LNCaP clone FGC (cell line): ENCODE measurements at places on chromosomes 5 and 9.
A peak's percentile ranks its signal among the peaks of the same experiment; 100 is the strongest.

GRCh38 chr5:122401976-122402725, 90.1 kb downstream of the SNCAIP start:
- DNase-seq: no peak

- peak; percentile 40 for DNase-seq
Observed at GRCh38 chr9:90546200-90546599, 96.4 kb downstream of the DIRAS2 start.

DNA sequence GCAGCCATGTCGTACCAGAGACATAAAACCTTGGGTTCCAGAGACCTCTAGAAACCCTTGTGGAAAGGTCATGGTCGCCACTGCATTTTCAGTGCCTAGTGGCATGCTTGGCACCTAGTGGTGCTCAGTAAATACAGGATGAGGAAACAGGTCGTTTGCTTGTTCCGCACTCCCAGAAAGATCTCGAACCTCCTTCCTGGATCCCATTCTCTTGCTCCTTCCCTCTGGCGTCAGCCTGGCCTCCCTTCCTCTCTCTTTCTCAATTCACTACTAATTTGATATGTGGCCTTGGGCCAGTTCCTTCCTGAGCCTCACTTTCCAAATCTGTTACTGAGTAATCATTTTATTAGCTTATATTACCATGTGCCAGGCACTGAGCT, 4.4 kb downstream of the NDST1 start:
- no peak for DNase-seq

DNA sequence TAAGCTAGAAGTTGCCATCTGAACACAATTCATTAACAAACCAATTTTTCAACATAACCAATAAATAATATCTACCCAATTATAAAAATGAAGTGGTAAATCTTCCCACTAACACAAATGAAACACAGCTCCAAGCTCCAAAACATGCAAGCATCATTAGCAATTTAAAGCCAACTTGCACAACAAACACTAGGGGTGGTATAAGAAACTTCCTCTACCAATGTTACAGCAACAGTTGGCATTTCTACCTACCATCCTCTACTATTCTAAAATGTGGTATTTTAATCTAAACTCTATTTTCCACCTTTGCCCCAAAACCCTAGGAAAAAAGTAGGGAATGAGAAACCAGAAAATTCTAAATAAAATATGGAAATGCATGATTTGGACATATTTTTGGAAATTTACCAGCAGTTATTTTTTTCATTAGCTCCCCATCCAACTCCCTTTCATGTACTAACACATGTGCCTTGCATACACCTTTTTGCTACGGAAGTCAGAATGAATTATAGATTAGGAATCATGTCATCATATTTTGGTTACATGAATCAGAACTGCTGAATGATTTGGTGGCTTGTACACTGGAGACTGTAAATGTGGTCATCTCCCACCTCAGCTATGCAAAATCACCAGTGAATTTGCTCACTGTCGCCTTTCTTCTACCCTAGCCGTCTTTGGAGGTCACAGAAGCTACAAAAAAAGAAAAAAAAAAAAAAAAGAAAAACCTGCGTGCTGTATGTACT, 4.1 kb downstream of the NR6A1 start:
- DNase-seq: no peak

DNA sequence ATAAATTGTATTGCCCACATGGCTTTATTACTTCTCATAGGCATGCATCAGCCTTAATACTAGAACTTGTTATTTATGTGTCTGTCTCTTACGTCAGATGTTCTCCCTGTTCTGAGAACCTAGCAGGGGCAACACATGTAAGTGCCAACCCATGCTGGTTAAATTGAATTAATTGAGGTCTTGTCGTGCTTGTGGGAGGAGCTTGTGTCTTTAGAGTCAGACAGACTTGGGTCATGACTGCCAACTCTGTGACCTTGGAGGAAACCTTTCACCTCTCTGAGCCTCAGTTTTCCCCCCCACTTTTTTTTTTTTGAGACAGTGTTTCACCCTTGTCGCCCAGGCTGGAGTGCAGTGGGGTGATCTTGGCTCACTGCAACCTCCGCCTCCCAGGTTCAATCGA, 2.2 kb upstream of the MEGF9 start:
- DNase-seq: no peak

DNA sequence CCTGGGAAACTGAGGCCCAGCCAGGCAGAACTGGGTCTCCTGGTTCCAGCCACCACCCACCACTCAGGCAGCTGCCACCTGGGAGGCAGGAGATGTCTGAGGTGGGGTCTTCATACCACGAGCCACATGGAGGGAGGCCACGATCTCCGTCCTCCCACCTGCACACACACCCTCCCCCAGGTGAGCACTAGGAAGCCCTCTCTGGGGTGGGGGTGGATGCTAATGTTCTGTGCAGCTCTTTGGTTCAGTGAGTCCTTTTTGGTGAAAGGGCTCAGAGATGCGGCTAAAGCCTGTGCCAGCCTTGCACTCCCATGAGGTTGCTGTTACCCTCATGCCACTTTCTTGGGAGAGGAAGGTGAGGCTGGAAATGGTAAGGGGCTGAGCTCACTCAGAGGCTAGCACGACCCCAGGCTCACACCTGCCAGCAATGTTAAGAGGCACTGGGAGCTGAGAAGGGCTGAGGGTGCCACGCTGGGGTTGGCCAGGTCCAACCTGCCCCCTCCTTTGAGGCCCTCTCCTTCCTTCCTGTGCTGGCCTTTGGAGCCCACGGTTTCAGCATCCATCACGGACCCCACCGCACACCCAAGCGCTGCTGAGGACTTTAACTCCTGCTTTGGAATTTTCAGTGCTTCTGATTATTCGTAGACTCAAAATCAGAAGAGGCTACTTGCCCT, 26.6 kb upstream of the OBP2B start:
- DNase-seq: no peak

DNA sequence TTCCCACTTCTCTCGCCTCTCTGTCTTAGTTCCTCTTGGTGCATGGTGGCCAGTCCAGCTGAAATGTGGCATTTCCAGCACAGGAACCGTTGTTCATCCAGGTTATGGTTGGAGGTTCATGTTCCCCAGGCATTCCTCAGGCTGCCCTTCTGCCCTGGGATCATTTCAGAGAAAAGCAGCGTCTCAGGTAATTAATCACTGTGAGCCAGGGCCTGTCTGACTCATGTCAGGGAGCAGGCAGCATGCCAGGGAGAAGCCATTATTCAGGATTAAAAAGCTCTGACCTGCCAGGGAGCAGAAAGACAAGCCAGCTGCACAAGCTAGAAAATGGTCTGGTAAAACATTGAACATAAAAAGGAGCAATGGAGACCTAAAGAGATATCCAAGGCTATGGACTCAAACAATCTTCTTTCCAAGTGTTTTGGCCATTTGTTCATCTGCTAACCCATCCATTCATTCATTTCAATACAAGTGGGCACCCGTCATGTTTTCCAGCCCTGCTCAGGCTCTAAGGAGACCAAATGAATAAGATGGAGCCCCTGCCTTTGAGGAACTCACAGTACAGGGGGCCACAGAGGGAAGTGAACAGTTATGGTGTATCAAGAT, 241.4 kb downstream of the DRD1 start:
- no peak for DNase-seq

DNA sequence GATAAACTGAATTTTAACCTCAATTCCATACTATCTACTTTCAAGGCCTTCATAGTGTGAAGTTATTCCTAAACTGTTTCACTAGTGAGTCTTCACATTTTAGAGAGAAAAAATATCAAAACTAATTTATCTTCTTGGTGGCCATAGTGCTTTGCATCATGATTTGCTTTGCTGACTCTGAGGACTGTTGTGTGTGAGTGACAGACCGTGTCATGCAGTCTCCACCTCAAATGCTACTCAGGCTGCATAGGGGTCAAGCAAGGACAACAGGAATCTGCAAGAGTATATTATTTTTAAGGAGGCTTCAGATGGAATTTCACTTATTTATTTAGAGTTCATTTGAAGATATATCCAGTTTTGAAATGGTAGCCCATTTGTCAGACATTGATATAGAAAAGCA, 34.5 kb downstream of the MACIR start:
- DNase-seq: no peak
